ENCODE measurements at places on chromosomes 7 and 10. TPM values are rescaled to one million over a fixed set of nuclear protein-coding genes. Genes with fewer than 3 reads are reported as not detected.

Gene WDR91
- 2.7 TPM for total RNA-seq

Gene SPDYE5
- not detected for total RNA-seq

Gene HK1
- 128 TPM for total RNA-seq

Gene CYP3A7
- total RNA-seq = not detected

Gene NPTX2
- total RNA-seq = 0.91 TPM

Gene PNLIPRP3
- total RNA-seq = not detected

Gene FGL2
- total RNA-seq = under 0.01 TPM

Gene PAXIP1
- total RNA-seq = 8.7 TPM

Gene GARIN1A
- 0.32 TPM for total RNA-seq

Gene LBX1
- total RNA-seq = not detected

Gene CUZD1
- total RNA-seq = 0.91 TPM

Gene SPDYE11
- not detected for total RNA-seq

Gene SEMA3C
- 5.9 TPM for total RNA-seq

Gene CDH23
- total RNA-seq = under 0.01 TPM

Gene SPDYE9
- total RNA-seq = not detected

Gene GIMAP7
- total RNA-seq = 46.1 TPM

Gene OR2A42
- total RNA-seq = not detected

Gene SFR1
- 16.4 TPM for total RNA-seq

Gene LIPM
- not detected for total RNA-seq

Gene C7orf33
- not detected for total RNA-seq

Gene GRID2IP
- total RNA-seq = not detected

Gene CAV2
- 150 TPM for total RNA-seq

Gene ANKRD1
- total RNA-seq = 1,657 TPM

Gene SDK1
- 0.32 TPM for total RNA-seq

Gene CPEB3
- 0.32 TPM for total RNA-seq

Gene CFAP43
- under 0.01 TPM for total RNA-seq

Gene NOS3
- 26.4 TPM for total RNA-seq

Gene CCNJ
- total RNA-seq = 24.2 TPM

Gene FOXP2
- 0.65 TPM for total RNA-seq

Gene PDCD11
- 42.9 TPM for total RNA-seq

Gene CRHR2
- total RNA-seq = not detected

Gene IL15RA
- 10.7 TPM for total RNA-seq

Gene CPN1
- not detected for total RNA-seq

Gene PROSER2
- total RNA-seq = 6.5 TPM

Gene MIOS
- 50.5 TPM for total RNA-seq

Gene TAS2R4
- total RNA-seq = 0.32 TPM

Gene MALRD1
- under 0.01 TPM for total RNA-seq

Gene SLC16A9
- 0.97 TPM for total RNA-seq

Gene TBX20
- total RNA-seq = 0.97 TPM

Gene CPA4
- 0.32 TPM for total RNA-seq

Gene PLEKHS1
- total RNA-seq = not detected

Gene ENKUR
- not detected for total RNA-seq

Gene MYH16
- 0.30 TPM for total RNA-seq

Gene HOXA13
- total RNA-seq = 0.65 TPM

Gene TEX47
- total RNA-seq = not detected

Gene GNB2
- total RNA-seq = 72.9 TPM

Gene TMEM178B
- not detected for total RNA-seq

Gene ADAMTS14
- total RNA-seq = not detected

Gene HTR5A
- total RNA-seq = not detected

Gene SLC26A3
- not detected for total RNA-seq

Gene AGAP5
- 1.6 TPM for total RNA-seq

Gene NPFFR1
- total RNA-seq = not detected

Gene BAG3
- total RNA-seq = 13.3 TPM

All from epithelial cell of umbilical artery (primary cell).